Activated T-helper 1 cell treated with anti-CD3 and anti-CD28 coated beads, Interleukin-12 subunit alpha, Interleukin-12 subunit beta, Interleukin-2, Interleukin-4 antibody, amounts not matched to agents 30 ng/mL and 10 ng/mL and 1 ng/mL, durations not matched to agents 14 hours and 24 hours and 36 hours (primary cell): ENCODE measurements at places on chromosomes 7 and 10. TPM values are rescaled to one million over a fixed set of nuclear protein-coding genes. Genes with fewer than 3 reads are reported as not detected.

GRCh38 chr7:3552499-3552898 is 251.4 kb downstream of the SDK1 start:
- H3K27me3 ChIP-seq = peaks cover 2% of the 10 kb centered on the region
- no peaks in the 10 kb centered on the region for H3K36me3 ChIP-seq
- H3K4me3 ChIP-seq = no peak overlapping the region
- no peaks in the 10 kb centered on the region for H3K4me1 ChIP-seq
- H3K27ac ChIP-seq = no peak overlapping the region

- no peak overlapping the region for H3K4me3 ChIP-seq
- no peak overlapping the region for H3K27ac ChIP-seq
- H3K27me3 ChIP-seq = no peaks in the 10 kb centered on the region
Observed at GRCh38 chr7:149724661-149725425, 48.5 kb downstream of the ZNF467 start.

- H3K27ac ChIP-seq = no peak overlapping the region
- peaks cover 6% of the 10 kb centered on the region for H3K4me1 ChIP-seq
- DNase-seq = no peak
- peaks cover 4% of the 10 kb centered on the region for H3K27me3 ChIP-seq
- H3K4me3 ChIP-seq = no peak overlapping the region
- no peaks in the 10 kb centered on the region for H3K36me3 ChIP-seq
Observed at GRCh38 chr7:74572301-74572979, 85.1 kb upstream of the GTF2I start.

GRCh38 chr7:78529392-78529791 is 730.8 kb downstream of the PHTF2 start:
- no peaks in the 10 kb centered on the region for H3K4me1 ChIP-seq
- no peaks in the 10 kb centered on the region for H3K27me3 ChIP-seq
- no peak for DNase-seq

The SLC39A12 gene
- total RNA-seq = not detected in 2 replicates

DNA sequence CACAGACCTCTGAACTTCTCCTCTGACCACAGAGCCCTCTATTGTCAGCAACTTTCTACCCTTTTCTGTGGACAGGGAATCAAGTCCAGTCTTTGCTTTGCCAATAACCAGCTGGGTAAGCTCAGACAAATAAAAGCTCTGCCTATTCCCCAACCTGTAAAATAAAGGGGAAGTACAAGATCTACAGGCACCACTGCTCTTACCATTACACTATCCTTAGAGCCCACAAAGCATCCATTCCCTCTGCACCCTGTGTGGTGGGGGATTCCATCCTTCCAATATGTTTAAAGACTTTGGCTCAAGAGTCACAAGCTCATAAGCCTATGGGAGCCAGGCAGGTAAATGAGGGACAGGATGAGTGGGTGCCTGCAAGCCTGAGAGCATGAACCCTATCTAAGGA is 88.2 kb downstream of the PARD3 start:
- H3K27me3 ChIP-seq = no peaks in the 10 kb centered on the region
- no peak for DNase-seq
- H3K27ac ChIP-seq = no peak overlapping the region
- H3K4me3 ChIP-seq = no peak overlapping the region
